Stimulated activated CD4-positive, alpha-beta T cell treated with anti-CD3 and anti-CD28 coated beads, TNF-alpha, amount 100 ng/mL, for 1 hour (primary cell): ENCODE measurements at places on chromosomes 5 and 9.

- no peak for DNase-seq
These were observed 482.7 kb upstream of the C9orf72 start for GRCh38 chr9:28056006-28056405.

GRCh38 chr5:176870110-176870591, 29.0 kb downstream of the HK3 start:
- DNase-seq, result no peak

GRCh38 chr5:120217001-120217400, 247.1 kb upstream of the PRR16 start:
- DNase-seq, result no peak

- DNase-seq, result no peak
These were observed 6.2 kb downstream of the SEMA4D start for GRCh38 chr9:89491694-89492093.

DNA sequence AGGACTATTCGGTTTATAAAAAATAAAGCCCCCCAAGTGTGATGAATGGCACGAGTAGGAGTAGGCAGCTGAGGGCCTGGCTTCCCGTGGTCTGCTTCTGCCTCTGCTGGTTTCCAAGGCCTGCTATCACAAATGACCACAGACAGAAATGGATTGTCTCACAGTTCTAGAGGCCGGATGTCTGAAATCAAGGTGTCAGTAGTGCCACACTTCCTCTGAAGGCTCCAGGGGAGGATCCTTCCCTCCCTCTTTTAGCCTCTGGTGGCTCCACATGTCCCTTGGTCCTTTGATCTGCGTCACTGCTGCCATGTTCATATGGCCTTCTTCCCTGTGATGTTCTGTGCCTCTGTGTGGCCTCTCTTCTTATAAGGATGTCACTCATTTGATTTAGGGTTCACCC, 15.1 kb downstream of the PRKACG start:
- DNase-seq, result no peak

GRCh38 chr5:8773046-8773615, 772.7 kb downstream of the SEMA5A start:
- no peak for DNase-seq

GRCh38 chr9:34628656-34629490, at the start of gene ARID3C:
TSS of gene ARID3C (minus strand) at chr9:34629066. CDS start at chr9:34628014, 1,052 bp downstream.
- DNase-seq, result peak; percentile 41
